ENCODE measurements at places on chromosomes 13 and 19.

- no peak for DNase-seq
Observed at GRCh38 chr19:27993619-27994570, 1219.1 kb downstream of the UQCRFS1 start.

- DNase-seq = no peak
Observed at GRCh38 chr13:106597749-106598395, 29.9 kb upstream of the ARGLU1 start.

- no peak for DNase-seq
Observed at GRCh38 chr19:52648336-52649016, 10.3 kb upstream of the ZNF83 start.

GRCh38 chr19:14300303-14300702 lies 80.9 kb upstream of the ADGRE5 start:
- DNase-seq = no peak

GRCh38 chr13:40996426-40997092 lies 22.6 kb downstream of the ELF1 start:
- no peak for DNase-seq

DNA sequence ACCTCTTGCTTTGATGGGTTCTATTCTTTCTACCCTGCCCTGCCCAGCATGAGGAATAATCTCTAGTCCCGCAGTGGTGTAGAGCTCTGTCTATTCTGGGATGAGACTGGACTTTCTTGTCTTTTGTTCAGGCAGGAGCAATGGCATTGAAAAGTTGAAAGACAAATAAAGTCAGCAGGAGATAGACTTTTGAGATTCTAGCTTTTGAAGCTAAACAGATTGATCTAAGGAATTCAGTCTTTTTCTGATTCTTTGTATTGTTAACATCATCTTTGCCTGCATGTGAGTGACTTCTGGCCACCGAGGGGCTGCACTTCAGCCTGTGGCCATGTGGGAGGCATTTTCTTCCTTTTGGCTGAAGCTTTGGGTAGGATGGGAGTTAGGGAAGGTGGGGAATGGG lies 132.4 kb downstream of the MRPL57 start:
- no peak for DNase-seq

DNA sequence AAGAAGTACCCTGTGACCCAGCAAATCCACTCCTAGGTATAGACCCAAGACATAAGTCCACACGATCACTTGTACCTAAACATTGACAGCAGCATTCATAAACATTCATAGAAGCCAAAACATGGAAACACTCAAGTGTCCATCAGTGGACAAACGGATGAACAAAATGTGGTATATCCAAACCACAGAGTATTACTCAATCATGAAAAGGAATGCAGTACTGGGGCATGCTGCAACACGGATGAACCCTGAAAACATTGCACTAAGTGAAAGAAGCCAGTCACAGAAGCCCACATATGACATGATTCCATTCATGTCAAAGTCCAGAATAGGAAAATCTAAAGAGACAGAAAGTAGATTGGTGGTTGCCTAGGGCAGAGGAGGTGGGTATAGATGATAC lies 22.8 kb upstream of the CCNE1 start:
- no peak for DNase-seq

- peak; percentile 11 for DNase-seq
Observed at GRCh38 chr13:19150712-19151228, 30.9 kb downstream of the TUBA3C start.

DNA sequence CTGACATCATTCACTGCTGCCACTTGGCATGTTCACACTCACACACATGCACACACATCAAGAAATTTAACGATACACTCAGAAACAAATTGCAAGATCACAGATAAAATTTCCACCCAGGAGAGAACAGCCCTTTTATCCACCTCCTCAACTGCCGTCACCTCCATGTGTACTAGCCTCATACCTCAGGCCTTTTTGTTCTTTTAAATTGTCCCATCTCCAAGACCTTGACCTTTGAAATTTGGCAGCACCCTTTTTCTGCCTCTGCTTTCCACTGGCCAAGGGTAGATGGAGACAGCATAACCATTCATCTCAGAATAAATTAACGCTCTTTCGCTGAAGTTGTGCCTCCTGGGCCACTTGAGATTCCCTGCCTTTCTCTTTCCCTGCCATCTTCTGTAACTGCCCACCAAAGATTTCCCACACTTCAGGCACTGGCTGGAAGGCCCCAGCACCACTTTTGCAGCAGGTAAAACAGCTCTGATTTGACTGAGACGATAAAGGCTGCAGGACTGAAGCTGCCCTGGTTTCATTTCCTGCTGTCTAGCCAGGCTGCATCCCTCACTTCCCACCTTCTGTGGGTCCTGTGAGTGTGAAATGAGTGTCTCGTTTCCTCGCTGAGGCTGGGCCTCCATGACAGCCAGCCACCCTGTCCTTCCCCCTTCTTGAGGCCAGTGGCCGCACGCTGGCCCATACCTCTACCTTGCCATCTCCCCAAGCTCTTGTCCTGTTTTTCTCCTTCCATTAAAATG lies 39.3 kb downstream of the MBNL2 start:
- DNase-seq = peak; percentile 38

DNA sequence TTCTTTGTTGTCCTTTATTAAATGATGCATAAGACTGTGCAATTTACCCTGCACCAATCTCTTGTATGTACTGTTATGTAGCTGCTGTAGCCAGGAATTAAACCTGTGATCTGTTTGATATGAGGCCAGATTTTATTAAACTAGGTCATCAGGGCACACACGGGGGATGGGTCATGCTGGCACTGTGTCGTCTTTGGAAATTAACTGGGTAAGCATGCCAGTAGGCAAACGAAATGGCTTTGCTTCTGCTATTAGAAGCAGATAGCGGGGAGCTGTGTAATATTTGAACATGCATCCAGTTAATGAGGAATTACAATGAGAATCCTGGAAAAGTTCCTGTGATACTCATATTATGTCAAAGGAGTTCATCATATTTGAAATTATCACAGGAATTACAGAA lies 23.5 kb downstream of the MTUS2 start:
- no peak for DNase-seq

GRCh38 chr13:111122631-111123030 lies 7.5 kb downstream of the ARHGEF7 start:
- DNase-seq = no peak

- DNase-seq = no peak
Observed at GRCh38 chr19:49556412-49557398, 23.7 kb downstream of the NOSIP start.

- DNase-seq = no peak
Observed at GRCh38 chr19:42065511-42065910, 4.5 kb downstream of the GRIK5 start.

- DNase-seq = peak; percentile 74
Observed at GRCh38 chr19:12796146-12797071, 5.1 kb downstream of the JUNB start.

DNA sequence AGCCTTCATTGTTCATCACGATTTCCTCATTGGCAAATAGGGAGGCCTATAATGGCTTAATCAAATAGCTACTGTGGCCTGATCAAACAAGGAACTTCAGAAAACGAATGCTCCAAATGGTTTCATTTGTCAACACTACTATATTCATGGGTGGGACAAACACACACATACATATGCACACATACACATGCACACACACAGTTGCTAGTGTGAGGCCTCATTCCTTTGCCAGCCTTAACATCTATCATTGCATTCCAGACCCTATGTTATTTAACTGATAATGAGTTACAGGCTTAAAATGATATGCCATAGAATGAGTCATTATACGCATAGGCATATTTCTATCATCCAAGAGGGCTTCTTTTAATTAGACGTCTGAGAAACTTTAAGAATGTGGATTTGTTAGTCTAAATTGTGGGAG lies 140.2 kb downstream of the KLF5 start:
- DNase-seq = no peak

- peak; percentile 23 for DNase-seq
Observed at GRCh38 chr13:41995946-41996345, 35.0 kb upstream of the VWA8 start.

DNA sequence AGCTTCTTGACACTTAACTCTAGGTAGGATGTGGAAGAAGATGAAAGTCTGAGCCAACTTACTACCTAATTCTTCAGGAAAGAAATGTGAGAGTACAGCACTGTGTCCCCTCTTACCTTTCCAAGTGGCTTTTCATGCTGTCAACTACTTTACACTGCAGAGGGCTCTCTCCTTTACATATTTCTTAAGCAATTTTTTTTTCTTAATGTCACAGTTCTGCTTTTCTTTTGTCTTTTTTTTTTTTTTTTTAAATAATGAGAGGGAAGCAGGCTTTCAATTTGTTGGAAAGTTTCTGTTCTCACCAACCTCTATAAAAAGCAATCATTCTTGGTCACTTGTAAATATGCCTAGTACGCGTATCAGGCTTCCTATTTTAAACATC lies 212.7 kb upstream of the MIR17HG start:
- DNase-seq = no peak

GRCh38 chr13:37954191-37954590 lies 84.6 kb upstream of the TRPC4 start:
- DNase-seq = no peak

- DNase-seq = no peak
Observed at GRCh38 chr13:109140479-109141349, 511.3 kb downstream of the MYO16 start.

- DNase-seq = no peak
Observed at GRCh38 chr13:31947105-31947504, 84.5 kb upstream of the FRY start.

GRCh38 chr13:52911340-52911739 lies 62.9 kb upstream of the PCDH8 start:
- no peak for DNase-seq

GRCh38 chr13:50724913-50725312 lies 118.6 kb downstream of the DLEU7 start:
- DNase-seq = no peak

DNA sequence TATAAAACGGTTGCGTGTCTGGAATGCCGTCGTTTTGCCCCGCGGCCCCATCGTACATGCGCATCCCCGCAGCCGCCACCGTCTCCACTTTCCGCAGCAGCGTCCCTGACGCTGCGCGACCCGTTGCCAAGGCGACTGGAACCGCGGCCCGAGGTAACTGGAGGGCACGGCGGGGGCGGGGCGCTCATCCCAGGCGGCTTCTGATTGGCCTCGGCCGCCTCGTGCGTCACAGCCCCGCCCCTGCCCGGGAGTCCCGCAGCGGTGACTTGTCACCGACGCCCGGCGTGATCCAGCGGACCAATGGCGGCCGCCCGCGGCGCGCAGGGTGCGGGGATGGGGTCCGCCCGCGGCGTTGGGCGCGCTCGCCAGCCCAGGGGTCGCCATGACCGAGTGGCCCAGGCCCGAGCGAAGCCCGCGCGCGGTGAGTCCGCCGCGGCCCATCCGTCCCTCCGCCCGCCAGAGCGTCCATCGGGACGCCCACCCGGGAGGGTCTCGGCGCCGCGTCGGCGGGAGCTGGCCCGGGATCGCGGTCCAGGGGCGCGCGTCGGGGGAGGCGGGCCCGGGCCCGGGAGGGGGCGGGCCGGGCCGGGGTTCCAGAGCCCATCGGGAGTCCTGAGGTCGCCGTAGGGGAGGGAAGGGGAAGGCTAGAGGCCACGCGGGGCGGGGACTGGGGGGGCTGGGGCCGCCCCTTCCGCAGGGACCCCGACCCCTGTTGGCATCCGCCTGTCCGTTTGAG lies at the start of gene ZSCAN1:
ZSCAN1 (plus strand) TSS at position 285 of the 736 bp plus-strand sequence. CDS start 3,812 bp downstream, outside the sequence.
- no peak for DNase-seq

GRCh38 chr19:3509566-3509989 lies 3.5 kb downstream of the FZR1 start:
- no peak for DNase-seq

DNA sequence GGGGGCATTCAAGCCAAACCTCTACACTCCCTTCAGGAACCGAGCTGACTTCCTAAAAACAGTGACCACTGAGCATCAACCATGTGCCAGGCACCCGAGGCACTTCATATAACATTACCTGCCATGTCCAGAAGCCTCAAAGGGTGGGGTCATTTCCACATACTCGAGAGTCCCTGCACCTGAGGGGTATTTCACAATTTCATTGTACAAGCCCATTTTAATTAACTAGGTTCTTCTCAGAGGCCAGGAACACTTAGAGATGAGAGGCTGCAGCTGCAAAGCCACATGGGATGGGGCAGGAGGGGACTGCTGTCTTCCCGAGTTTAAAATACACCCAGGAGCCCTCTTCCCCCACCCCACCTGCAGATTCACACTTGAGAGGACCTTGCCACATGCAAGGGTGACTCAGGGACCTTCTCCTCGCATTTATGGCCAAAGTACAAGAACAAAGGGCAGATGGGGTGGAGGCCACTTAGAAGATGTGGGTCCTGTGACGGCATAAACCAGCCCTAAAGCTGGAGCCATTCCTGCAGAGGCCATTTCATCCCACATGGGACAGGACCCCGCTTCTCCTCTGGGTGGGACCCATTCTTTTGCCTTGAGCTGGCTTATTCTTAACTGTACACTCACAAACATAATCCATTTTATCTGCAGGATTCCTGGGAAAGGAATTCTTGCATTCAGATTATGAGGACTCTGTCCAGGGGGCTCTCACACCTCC lies 43.9 kb downstream of the RAB20 start:
- DNase-seq = no peak

- no peak for DNase-seq
Observed at GRCh38 chr19:6119031-6119430, 8.7 kb upstream of the RFX2 start.

DNA sequence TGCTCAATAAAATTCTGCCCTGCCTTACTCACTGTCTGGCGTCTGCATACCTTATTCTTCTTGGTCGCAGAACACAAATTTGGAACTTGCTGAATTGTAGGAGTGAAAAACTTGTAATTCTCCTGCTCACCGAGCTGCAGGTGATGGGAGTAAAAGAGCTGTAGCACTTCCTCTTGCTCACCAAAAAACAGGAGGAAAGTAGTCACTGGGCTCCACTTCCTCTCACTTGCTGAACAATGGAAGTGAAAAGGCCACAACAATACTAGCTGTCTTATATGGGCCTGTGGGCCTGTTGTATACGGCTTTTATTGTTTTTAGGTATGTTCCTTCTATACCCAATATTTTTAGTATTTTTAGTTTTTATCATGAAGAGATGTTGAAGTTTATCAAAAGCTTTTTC lies 978.7 kb downstream of the SLITRK5 start:
- no peak for DNase-seq

DNA sequence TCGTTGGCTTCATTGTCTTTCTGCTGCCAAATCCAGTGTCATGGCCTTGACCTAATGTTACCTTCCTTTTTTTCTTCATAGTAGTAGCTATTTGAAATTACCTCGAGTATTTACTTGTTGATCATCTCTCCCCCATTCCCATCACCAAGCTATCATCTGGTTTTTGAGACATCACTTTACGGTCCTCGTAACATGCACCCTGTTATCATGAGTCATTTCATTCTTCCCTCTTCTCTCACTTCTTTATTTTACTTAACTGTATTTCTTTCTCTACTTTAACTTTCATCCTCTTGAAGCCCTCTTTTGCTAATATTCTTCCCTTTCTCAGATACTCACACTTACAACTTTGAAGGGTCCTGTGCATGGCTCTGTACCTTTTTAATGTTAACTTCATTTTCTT lies 31.8 kb downstream of the TPP2 start:
- no peak for DNase-seq

GRCh38 chr19:10001899-10002298 lies 8.4 kb downstream of the COL5A3 start:
- peak; percentile 58 for DNase-seq

GRCh38 chr13:33205804-33206221 lies 79.7 kb downstream of the STARD13 start:
- DNase-seq = no peak

Data from GM13976 (cell line).